A549 treated with CpdA at 1 μM for 4 hours (cell line): ENCODE measurements at places on chromosomes 7 and 10. TPM values are rescaled to one million over a fixed set of nuclear protein-coding genes. Genes with fewer than 3 reads are reported as not detected.

Gene KIAA1217
- 2.8 to 4.9 TPM (median 3.2 TPM) in 5 replicates for total RNA-seq

Gene CYP3A5
- total RNA-seq: 1.4 to 1.9 TPM (median 1.6 TPM) in 5 replicates

Gene CNOT4
- total RNA-seq: 10.8 to 12.1 TPM (median 11.5 TPM) in 5 replicates

Gene ASB10
- total RNA-seq: not detected in 5 replicates

Gene CFAP69
- total RNA-seq: 1.3 to 2.0 TPM (median 1.6 TPM) in 5 replicates

Gene DNA2
- 9.7 to 12.6 TPM (median 10.2 TPM) in 5 replicates for total RNA-seq
